ENCODE measurements at places on chromosomes 16 and 17.
A peak's percentile ranks its signal among the peaks of the same experiment; 100 is the strongest.

DNA sequence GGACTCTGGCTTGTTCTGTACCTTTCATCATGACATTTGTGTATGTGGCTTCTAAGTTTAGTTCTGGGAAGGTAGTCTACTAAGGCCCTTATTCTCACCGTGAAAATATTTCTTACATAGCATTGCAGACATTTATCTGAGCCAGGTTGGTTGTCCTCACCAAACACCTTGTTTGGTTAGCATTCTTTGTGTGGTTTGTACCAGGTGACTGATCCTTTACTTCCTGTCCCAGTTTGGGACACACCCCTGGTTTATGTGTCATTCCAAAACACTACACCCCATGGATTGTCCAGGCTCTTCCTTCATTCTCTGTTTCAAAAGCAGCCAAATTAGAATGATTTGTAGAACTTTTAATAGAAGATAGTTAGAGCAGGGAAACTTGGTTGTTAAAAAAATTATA, 23.2 kb upstream of the DUSP14 start:
- no peak for DNase-seq

DNA sequence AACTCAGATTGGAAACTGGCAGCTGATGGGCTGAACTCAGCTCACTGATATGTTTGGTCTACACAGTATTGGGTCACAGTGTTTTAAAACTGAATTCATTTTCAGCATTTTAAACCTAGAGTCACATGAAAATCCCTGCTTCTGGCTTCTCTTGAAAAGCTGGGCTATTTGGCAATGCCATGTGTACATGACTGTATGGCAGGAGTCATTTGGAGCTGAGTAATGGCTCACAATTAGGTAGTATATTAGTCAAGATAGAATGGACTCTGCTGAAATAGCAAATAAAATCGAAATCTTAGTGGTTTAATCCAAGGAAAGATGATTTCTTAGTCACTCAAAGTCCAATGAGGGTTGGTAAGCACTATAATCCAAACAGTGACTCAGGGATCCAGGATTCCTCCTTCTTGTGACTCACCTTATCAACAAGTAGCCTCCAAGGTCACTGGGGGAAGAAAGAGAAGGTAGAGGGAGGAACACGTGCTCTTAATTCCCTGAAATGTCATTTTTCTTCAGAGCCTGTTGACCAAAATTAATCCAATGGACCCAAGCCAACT, 13.9 kb upstream of the PMP22 start:
- no peak for DNase-seq

GRCh38 chr17:68661265-68662036, 60.3 kb upstream of the FAM20A start:
- DNase-seq: no peak

DNA sequence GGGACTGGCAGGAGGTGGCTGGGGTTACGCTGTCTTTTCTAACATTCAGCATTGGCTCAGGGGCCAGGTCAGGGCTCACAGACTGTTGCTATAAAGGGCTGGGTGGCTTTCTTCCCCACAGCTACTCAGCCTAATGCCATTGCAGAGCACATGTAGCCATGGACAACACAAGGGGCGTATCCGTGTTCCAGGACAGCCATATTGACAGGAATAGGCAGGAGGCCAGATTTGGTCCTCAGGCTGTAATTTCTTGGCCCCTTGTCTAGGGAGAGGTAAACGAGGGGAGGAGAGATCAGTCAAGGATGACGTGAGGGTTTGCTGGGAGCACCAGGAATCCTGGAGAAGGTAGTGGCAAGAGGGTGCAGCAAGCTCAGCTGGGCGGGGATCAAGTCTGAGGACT, 21.2 kb upstream of the MYO15B start:
- DNase-seq: no peak

DNA sequence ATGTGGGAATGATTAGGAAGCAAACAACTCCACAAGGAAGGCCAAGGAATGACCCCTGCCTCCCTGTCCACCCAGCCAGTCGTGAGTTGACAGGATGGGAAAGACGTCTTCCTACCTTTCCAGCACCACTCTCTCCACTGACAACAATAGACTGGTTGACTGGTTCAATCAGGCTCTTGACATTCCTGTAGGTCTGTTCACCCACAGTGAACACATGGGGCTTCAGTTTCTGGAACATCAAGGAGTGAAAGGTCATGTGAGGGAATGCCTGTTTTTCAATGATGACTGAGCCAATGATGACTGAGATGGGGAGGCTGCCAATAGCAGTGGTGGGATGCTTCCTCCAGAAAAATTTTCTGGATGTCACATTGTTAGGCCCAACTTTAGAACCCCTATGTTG, 9.6 kb downstream of the MYO19 start:
- no peak for DNase-seq

- no peak for DNase-seq
Measured at GRCh38 chr17:63785556-63785955, 11.6 kb downstream of the DDX42 start.

DNA sequence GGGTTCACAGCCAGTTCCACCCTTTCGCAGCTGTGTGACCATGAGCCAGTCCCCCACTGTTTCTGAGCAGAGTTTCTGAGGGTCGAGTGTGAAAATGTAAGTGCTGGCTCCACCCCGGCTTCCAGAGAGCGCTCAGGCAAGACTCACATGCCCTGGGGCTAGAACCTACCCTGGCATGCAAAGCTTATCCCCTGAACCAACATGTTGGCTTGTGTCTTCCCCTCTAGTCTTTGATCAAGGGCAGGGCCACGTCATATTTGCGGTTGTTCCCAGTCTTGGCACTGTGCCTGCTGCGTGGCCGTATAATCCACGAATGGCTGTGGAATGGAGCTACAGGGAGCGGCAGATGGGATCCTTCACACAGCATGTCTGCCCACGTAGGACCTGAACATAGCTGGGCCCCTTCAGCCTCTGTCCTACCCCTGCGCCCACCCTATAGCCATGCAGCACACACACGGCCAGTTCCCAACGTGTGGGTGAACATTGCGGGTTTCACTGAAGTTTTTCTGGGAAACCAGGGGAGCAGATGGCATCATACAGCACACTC, 84.8 kb downstream of the MRM1 start:
- no peak for DNase-seq

DNA sequence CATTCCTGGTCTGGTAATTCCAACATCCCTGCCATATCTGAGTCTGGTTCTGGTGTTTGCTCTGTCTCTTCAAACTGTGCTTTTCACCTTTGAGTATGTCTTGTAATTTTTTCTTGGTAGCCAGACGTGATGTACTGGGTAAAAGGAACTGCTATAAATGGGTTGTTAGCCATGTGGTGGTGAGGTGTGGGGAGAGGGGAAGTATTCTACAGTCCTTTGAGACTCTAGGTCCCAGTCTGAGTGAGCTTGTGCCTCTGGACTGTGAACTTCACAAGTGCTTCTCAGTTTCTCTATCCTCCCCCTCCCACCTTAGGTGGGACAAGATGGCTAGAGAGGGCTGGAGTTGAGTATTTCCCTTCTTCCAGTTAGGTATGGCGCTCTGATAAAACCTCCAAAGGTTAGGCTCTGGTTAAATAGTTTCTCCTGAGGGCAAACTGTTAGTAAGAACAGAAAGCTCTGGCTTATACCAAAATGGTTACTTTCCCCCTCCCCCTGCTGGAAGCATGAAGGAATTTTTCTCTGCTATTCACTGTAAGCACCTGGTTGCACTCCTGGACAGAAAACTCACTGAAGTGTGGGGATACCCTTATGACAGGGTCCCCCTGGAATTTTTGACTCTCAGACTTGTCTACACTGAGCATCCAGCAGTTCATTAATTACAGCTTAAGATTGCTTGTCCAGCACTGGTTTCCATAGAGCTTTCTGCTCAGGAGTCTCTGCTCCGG, 87.8 kb downstream of the MARCHF10 start:
- DNase-seq: peak; percentile 23

DNA sequence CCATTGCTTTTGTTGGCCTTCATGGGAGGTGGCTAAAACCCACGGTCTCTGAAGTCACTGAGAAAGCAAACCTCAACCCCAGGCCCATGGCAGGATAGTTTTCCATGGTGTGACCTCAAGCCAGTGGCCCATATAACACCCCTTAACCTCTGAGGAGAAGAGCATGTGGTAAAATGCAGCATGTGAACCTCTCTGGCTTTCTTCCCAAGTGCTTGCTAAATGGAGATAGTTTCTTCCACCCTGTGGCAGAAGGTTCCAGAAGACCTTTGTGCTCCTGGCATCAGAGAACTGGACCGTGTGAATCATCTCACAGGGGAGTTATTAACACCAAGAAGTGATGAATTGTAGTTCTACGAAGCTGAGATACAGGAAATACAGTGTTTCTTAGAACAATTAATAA, 47.3 kb downstream of the MYOCD start:
- DNase-seq: no peak

DNA sequence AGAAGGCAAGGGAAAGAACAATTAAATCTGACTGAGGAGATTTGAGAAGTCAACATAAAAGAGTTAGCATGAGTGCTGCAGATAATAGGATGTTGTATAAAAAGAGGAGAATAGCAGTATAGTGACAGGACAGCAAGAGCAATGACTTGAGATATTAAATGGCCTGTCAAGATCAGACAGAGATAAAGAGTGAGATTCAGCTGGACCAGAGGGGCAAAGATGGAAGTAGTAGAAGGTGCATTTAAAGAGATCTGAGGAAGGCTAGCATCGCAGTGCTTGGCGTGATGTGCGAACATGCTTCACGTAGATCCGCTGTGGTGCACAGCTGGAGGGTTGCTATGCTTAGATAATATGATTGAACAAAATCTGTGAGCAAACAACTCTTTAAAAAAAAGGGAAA, 1422.6 kb upstream of the CDH8 start:
- DNase-seq: no peak

Measured in naive B cell (primary cell).